Esophagus squamous epithelium (tissue), 5 donors: ENCODE measurements at places on chromosomes 12 and 14. TPM values are rescaled to one million over a fixed set of nuclear protein-coding genes. Genes with fewer than 3 reads are reported as not detected.

GRCh38 chr14:29005647-29006046, 239.1 kb downstream of the FOXG1 start:
- DNase-seq, result no peak

- DNase-seq, result no peak
These were observed 480 bp downstream of the PTPN6 start for GRCh38 chr12:6951551-6952120.

GRCh38 chr14:73524493-73524892, 12.4 kb upstream of the ACOT1 start:
- no peak for DNase-seq

GRCh38 chr12:44653861-44654527, 222.1 kb downstream of the NELL2 start:
- no peak for DNase-seq

DNA sequence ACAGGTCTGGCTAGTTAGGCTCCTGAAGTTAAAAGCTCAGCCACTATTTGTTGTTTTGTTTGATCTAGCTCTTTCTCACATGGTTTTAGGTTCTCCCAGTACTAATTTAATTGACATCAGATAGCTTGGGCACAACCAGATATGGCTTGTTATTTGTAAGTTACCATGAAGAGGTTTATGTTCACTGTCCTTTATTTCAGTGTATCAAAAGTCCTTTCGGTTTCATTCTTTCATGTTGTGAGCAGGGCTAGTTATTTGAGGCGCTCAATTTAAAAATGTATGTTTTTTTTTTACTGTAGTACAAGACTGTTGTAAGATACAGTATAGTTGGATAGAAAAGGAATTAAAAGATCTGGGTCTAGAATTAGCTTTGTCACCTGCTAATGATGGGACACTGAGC, 7.0 kb downstream of the GPX2 start:
- no peak for DNase-seq

GRCh38 chr12:91870872-91871707, 274.6 kb downstream of the BTG1 start:
- DNase-seq, result no peak

GRCh38 chr12:4117386-4118016, 156.1 kb upstream of the CCND2 start:
- no peak for DNase-seq

The PRR4 gene
- 1.4 TPM for total RNA-seq

DNA sequence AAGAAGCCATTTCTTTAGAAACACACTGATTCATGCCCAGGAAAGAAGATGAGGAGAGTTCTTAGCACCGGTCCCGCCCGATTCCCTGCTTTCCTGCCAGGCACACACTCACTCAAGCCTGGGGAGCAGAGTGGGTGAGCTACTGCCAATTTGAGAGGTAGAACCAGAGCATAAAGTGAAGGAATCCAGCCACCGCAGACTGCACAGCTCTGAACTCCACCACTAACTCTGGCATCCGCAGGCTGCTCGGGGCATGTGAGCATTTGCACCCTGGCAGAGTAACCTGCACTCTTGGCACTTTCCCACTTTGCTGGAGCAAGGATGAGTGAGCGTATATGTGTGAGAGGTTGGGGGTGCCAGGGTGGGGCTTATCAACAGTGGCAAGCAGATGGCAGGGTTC, 4.0 kb upstream of the SYNDIG1L start:
- no peak for DNase-seq

- DNase-seq, result no peak
These were observed 341.7 kb downstream of the TMEM121 start for GRCh38 chr14:105867961-105868599.

DNA sequence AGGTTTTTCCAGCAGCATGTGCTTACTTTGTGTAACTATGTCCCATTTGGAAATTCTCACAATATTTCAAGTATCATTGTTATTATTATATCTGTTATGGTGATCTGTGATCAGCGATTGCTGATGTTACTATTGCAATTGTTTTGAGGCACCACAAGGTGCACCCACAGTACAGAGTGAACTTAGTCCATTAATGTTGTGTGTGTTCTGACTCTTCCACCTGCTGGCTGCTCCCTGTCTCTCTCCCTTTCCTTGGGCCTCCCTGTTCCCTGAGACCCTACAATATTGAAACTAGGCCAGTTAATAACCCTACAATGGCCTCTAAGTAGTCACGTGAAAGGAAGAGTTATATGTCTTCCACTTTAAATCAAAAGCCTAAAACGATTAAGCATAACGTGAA, 153.9 kb downstream of the PIK3C2G start:
- no peak for DNase-seq

The ADAM21 gene
- not detected for total RNA-seq

DNA sequence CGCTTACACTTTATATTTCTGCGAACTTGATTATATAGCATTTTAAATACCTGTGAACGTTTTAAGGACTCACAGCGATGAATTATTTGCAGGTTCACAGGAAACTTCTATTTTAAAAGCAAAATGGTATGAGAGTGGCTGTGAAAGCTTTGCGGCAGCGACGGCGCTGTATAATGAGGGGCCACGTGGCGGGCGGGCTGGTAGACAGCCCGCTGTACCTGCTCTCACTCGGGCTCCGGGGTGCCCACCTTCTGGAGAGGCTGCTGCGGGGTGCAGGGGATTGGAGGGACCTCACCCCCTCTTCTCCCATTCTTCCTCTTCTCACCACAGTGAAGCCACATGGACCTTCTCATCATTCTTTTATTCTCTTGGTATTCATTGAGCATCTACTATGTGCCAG, 164.2 kb upstream of the MYL2 start:
- no peak for DNase-seq

GRCh38 chr14:24398653-24399446, at the start of gene NYNRIN:
Gene NYNRIN (plus strand): TSS chr14:24399003. CDS start chr14:24399247, 244 bp downstream.
- DNase-seq, result no peak

The AMHR2 gene
- not detected for total RNA-seq

DNA sequence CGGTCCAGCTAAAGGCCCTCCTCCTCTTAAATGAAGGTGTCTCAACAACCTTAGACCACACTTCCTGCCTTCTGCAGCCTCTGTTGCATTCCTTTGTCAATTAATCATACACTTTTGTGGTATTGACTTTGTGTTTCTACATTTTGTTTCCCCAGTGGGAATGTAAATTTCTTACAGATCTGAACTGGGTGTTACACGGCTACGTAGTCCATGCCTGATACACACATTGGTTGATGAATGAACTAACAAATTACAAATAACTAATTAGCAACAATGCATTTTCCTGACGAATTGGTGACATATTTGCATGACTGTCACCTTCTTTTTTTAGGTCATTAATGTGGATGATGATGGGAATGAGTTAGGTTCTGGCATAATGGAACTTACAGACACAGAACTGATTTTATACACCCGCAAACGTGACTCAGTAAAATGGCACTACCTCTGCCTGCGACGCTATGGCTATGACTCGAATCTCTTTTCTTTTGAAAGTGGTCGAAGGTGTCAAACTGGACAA, 15.2 kb upstream of the CCT2 start:
- DNase-seq, result no peak

GRCh38 chr14:36504771-36505175, 15.3 kb downstream of the NKX2-1 start:
- no peak for DNase-seq

GRCh38 chr12:4270016-4270830, 3.3 kb upstream of the CCND2 start:
- DNase-seq, result no peak

The TMPO gene
- total RNA-seq, result 74.6 TPM

DNA sequence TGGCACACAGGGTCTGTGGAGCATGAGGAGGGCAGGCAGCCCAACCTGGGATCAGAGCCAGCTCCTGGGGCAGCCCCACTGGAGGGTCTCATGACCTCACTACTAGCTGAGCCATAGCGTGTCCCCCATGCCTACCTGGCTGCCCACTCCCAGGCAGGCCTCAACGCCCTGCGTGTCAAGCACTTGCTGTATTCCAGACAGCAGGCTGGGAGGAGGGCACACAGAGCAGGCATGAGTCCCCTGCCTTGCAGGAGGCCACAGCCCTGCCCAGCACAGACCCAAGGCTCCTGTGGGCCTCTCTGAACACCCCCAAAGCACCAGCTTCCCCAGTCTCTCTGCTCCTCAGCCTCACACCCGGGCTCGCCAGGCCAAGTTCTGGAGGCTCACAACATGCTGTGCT, 64.0 kb downstream of the IQSEC3 start:
- DNase-seq, result no peak

GRCh38 chr14:98298481-98299244, 973.3 kb downstream of the BCL11B start:
- no peak for DNase-seq

The RTL1 gene
- not detected for total RNA-seq
